Osteocyte (in vitro differentiated cells): ENCODE measurements at places on chromosomes 3 and 15. TPM values are rescaled to one million over a fixed set of nuclear protein-coding genes. Genes with fewer than 3 reads are reported as not detected.

Gene GUCA1C
- total RNA-seq, result not detected in 2 replicates

Gene RAB6B
- 7.8 and 11.3 TPM in 2 replicates for total RNA-seq

DNA sequence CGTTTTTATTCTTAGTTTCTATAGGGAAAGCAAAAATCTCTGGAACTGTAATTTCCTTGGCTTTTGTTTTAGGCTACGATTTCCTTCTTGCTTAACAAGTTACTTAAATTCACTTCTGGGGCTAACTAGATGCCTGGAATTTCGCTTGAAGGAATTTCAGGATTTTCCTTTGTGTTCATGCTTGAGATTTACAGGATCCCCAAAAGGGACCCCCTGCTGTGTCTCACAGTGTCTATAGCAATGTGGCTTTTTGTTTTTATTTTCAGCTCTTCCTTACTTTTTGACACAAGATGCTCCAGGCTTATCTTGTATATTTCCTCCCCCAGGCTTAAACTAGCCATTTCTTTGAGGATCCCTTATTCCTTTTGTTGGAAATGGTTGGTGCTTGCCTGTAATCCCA lies 95.5 kb upstream of the DPPA4 start:
- H3K4me1 ChIP-seq, result no peaks in the 10 kb centered on the region
- no peak overlapping the region for H3K27ac ChIP-seq
- peaks cover 7% of the 10 kb centered on the region for H3K27me3 ChIP-seq
- H3K36me3 ChIP-seq, result no peaks in the 10 kb centered on the region
- DNase-seq, result no peak

DNA sequence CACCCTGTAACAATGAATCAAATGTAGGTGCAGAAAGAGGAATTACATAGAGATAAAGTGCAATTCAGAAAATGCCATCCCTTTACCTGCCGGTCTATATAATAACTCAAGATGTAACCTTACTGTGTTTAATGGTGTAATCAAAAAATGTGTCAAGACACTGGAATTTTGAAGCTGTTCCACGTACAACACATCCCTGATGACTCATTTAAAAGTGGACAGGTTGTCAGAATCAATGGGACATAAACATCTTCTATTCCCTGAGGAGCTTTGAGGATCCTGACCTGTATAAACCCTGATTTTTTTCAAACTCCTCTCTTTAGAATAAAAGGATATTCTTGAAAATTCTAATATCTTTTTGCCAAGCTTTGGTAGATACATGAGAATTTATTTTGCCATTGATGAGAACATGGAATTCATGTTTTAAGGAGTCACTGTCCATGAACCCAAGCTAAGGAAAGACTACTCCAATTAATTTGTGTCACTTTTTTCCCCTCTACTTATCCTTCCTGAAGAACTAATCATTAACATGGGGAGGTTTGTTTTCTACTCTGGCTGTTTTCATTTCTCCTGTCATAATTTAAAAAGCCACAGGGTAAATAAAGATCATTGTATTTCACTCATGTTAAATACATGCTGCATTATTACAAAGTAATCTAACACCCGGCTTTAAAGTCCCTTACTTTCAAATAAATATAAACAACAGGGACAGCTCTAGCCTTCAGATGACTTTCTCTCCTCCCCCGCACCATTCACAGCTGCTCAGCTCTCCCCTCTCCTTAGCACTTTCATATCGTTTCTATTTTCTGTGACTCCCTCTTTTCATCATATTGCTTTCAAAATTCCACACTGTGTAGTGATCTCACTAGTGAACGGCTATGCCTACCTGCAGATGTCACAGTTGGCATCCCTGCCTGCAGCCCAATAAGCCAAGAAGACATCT lies 138.3 kb downstream of the TAFA4 start:
- no peak for DNase-seq
- no peaks in the 10 kb centered on the region for H3K4me1 ChIP-seq
- no peak overlapping the region for H3K27ac ChIP-seq
- no peak overlapping the region for H3K4me3 ChIP-seq
- H3K27me3 ChIP-seq, result no peaks in the 10 kb centered on the region

- no peaks in the 10 kb centered on the region for H3K36me3 ChIP-seq
- H3K27ac ChIP-seq, result no peak overlapping the region
- no peak overlapping the region for H3K4me3 ChIP-seq
- H3K4me1 ChIP-seq, result peaks cover 9% of the 10 kb centered on the region
- no peaks in the 10 kb centered on the region for H3K27me3 ChIP-seq
- DNase-seq, result peak; percentile 92
Observed at GRCh38 chr15:64809649-64810496, 15.6 kb downstream of the PIF1 start.

Gene CCR3
- not detected in 2 replicates for total RNA-seq

Gene CSNK1G1
- 18.2 and 22.2 TPM in 2 replicates for total RNA-seq

Gene CTXND1
- 0.18 and 0.24 TPM in 2 replicates for total RNA-seq

GRCh38 chr15:71116366-71116765 lies 1.1 kb downstream of the THSD4 start:
- H3K36me3 ChIP-seq, result no peaks in the 10 kb centered on the region
- peak overlapping the region; percentile 42 for H3K27ac ChIP-seq
- H3K4me1 ChIP-seq, result peaks cover 24% of the 10 kb centered on the region

DNA sequence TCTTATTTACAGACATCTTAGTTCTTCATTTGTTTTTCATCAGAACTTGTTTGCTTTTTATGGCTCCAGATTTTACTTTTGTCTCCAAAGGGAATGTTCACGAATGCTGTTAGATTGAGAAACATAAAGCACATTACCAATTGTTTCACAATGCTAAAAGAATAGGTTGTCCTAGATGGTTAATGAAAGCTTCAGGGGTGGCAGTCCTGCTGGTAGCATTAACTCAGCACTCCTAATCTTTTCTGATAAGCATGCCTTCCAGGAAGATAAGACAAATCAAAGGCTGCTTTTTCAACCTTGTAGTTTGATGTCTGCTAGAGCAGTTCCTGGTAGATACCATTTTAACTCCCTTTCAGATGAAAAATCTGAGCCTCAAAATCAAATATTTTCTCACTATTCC lies 619.4 kb downstream of the PYDC2 start:
- H3K27me3 ChIP-seq, result peaks cover 5% of the 10 kb centered on the region
- H3K4me1 ChIP-seq, result peaks cover 2% of the 10 kb centered on the region
- H3K27ac ChIP-seq, result no peak overlapping the region
- no peak for DNase-seq
- no peak overlapping the region for H3K4me3 ChIP-seq

Gene SLC35G2
- 7.1 and 7.3 TPM in 2 replicates for total RNA-seq

GRCh38 chr3:128021768-128022372 lies 30.4 kb upstream of the SEC61A1 start:
- H3K27me3 ChIP-seq, result peaks cover 34% of the 10 kb centered on the region
- H3K27ac ChIP-seq, result no peak overlapping the region
- peaks cover 5% of the 10 kb centered on the region for H3K4me1 ChIP-seq
- no peaks in the 10 kb centered on the region for H3K36me3 ChIP-seq

Gene ITGB5
- 419 and 441 TPM in 2 replicates for total RNA-seq

DNA sequence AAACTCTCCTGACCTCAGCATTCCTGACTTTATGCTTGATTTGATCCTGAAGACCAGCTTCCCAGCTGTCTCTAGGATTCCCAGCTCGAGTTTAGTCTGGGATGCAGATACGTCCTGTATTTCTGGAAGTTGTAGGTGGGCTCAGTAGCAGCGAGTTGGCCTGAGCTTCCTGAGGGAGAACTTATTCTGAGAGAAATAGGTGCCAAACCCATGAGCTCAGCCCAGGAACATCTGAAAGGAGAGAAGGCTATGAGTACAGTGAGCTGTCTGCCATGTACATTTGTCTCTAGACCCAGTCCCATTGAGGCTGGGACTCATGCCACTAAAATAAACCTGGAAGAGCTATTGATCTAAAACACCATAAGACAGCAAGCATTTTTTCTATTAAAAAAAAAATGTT lies 36.6 kb upstream of the SLC9A9 start:
- peaks cover 17% of the 10 kb centered on the region for H3K27me3 ChIP-seq
- no peak overlapping the region for H3K4me3 ChIP-seq
- no peak overlapping the region for H3K27ac ChIP-seq
- no peaks in the 10 kb centered on the region for H3K36me3 ChIP-seq
- no peaks in the 10 kb centered on the region for H3K4me1 ChIP-seq

DNA sequence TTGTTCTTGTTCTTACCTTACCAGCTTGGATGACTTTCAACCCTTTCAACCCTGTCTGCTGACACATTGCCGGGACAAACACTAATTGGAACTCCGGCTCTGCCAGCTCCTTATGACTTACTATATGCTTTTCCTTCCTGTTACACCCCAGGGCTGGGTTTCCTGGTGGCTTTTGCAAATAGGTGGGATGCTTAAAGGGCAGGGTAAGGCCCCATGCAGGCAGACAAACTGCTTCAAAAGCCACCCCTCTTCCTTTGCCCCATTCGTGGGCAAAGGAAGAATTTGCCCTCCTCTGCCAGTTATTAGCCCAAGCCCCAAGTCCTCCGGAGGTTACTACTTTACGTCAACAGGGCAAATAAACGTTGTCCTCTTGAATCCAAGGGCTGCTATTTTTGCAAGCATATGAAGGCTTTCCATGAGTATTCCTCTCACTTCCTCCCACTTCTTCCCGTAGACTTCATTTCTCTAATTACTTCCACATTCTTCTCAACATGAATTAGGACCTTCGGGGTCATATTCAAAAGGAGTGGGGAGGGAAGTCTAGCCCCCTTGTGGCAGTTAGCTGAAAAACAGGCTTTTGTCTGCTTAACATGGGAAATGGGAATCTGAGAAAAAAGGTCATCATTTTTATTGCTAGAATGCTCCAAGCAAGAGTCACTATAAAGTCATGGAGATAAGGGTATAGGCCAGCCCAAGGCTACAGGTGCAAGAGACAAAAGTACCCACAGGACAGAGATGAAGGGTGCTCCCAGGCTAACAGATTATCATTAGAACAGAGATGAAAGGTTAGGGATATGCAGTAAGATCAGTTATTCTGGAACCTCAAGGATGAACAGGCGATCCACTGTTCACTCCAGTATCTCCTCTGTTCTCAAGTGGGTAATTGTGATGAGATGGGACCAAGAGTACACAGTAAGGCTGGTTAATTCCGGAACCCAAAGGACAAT lies 56.3 kb upstream of the FSTL1 start:
- peak; percentile 66 for DNase-seq
- H3K27me3 ChIP-seq, result no peaks in the 10 kb centered on the region
- H3K4me1 ChIP-seq, result peaks cover 17% of the 10 kb centered on the region
- peaks cover 2% of the 10 kb centered on the region for H3K36me3 ChIP-seq
- no peak overlapping the region for H3K4me3 ChIP-seq

- no peaks in the 10 kb centered on the region for H3K27me3 ChIP-seq
- H3K4me3 ChIP-seq, result no peak overlapping the region
- no peak overlapping the region for H3K27ac ChIP-seq
Observed at GRCh38 chr15:33980159-33980558, 11.9 kb downstream of the CHRM5 start.

DNA sequence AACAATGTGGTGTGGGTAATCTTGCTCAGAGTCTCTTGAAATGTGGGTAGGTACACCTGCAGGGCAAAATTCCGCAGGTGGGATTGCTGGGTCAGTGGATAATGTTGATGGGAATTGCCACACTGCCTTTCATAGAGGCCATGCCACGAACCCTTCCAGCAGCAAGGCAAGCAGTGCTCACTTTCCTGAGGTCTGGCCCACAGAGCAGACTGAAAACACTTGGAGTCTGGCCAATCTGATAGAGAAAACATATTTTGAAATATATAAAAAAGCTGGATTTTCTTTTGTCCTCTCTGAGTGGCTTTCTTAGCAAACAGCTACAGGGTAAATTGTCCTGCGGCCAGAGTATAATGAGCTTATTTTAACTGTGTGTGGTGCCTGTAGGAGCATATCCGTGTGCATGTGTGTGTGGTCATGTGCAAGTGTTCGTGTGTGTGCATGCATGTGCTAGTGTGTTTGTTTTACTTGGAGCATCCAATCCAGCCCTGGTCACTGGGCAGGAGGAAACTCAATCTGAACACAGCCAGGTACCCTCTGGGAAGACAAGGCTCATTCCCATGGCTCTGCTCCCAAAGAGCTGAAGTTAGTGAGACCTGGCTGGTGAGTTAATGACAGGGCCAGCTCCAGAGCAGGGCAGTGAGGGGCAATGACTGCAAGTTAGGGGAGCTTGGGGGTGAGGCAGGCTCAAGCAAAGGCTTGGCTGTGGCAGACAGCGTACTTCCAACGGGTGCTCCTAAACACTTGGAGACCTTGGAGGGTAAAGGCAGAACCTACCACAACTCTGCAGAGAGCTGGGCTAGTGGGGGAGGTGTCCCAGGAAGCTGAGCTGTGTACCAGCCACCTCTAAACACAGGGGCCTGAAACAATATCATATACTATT lies 91.3 kb downstream of the PLXNA1 start:
- H3K27ac ChIP-seq, result no peak overlapping the region
- no peak overlapping the region for H3K4me3 ChIP-seq
- H3K4me1 ChIP-seq, result no peaks in the 10 kb centered on the region
- DNase-seq, result no peak
- peaks cover 15% of the 10 kb centered on the region for H3K27me3 ChIP-seq
- no peaks in the 10 kb centered on the region for H3K36me3 ChIP-seq

Gene SYNPR
- total RNA-seq, result not detected in 2 replicates

GRCh38 chr15:55796321-55796965 lies 53.5 kb upstream of the PRTG start:
- H3K27me3 ChIP-seq, result no peaks in the 10 kb centered on the region
- no peak for DNase-seq
- no peaks in the 10 kb centered on the region for H3K36me3 ChIP-seq

Gene IMPG2
- 0.60 and 0.73 TPM in 2 replicates for total RNA-seq
